ENCODE measurements at places on chromosomes 4 and X.

DNA sequence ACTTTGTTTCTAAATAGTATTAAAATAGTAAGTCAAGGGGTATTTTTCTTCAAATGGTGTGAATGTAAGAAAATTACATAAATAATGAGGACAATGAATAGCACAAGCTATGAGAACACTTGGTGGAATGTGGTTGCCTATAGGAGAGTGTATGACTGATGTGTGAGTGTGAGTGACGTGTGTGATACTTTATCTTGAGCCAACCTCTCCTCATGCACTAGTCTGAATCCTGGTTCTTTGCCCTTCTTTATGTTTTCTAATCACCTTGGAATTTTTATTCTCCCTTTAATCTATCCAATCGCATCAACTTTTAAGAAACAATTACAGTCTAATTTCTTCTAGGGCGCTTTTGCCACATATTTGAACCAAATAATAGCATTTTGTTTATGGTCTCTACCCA, 98.2 kb downstream of the YIPF7 start:
- H3K4me1 ChIP-seq: no peaks in the 10 kb centered on the region
- no peaks in the 10 kb centered on the region for H3K27me3 ChIP-seq
- no peak for DNase-seq
- no peak overlapping the region for H3K27ac ChIP-seq
- no peak overlapping the region for H3K4me3 ChIP-seq
- H3K36me3 ChIP-seq: no peaks in the 10 kb centered on the region

GRCh38 chrX:130716346-130716745, 186.7 kb downstream of the ENOX2 start:
- no peaks in the 10 kb centered on the region for H3K4me1 ChIP-seq
- DNase-seq: no peak
- no peak overlapping the region for H3K27ac ChIP-seq
- H3K36me3 ChIP-seq: no peaks in the 10 kb centered on the region
- no peaks in the 10 kb centered on the region for H3K27me3 ChIP-seq

- no peaks in the 10 kb centered on the region for H3K4me1 ChIP-seq
- no peak overlapping the region for H3K27ac ChIP-seq
- no peak for DNase-seq
Measured at GRCh38 chr4:135670548-135670947, 1469.0 kb upstream of the PABPC4L start.

DNA sequence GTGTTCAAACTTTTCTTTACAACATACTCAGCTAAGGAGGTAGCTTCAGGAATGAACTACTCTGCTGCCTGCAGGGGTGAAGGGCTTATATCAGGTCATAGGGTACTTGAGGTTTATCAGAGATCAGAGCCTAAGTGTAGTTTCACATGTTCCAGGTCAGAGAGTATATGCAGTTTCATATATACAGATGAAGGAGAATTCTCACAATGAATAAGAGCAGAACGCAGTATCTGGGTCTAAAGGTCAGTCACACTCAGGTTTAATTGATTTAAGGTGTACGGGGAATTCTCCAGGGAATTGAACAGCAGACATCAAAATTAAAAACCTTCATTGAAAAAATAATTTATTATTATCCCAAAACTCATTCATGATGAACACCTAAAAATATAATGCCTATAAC, 700.6 kb downstream of the TECRL start:
- no peaks in the 10 kb centered on the region for H3K36me3 ChIP-seq
- no peak for DNase-seq
- no peaks in the 10 kb centered on the region for H3K4me1 ChIP-seq
- H3K27ac ChIP-seq: no peak overlapping the region
- H3K27me3 ChIP-seq: no peaks in the 10 kb centered on the region

DNA sequence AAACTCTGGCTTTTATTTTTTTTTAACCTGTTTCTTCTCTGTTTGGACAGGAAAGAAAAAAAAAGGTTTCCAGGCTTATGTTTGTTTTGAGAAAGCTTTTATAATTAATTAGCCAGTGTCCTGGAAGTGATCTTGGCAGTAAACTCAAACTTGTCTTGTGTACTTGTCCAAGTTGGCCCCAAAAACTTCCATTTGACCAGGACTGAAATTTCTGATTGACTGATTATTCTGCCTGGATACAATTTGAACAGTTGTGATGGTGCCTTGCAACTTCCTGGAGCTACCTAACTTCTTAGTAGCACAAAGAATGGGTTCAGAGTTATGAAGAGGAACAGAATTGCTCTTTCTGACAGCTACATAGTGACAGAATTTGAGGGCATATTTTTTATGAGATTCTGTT, 62.0 kb downstream of the SLC4A4 start:
- no peaks in the 10 kb centered on the region for H3K4me1 ChIP-seq
- no peak overlapping the region for H3K4me3 ChIP-seq
- no peaks in the 10 kb centered on the region for H3K36me3 ChIP-seq
- H3K27ac ChIP-seq: no peak overlapping the region

- DNase-seq: no peak
- H3K4me1 ChIP-seq: no peaks in the 10 kb centered on the region
- H3K27me3 ChIP-seq: no peaks in the 10 kb centered on the region
- no peaks in the 10 kb centered on the region for H3K36me3 ChIP-seq
Measured at GRCh38 chrX:111743316-111743715, 62.3 kb downstream of the ALG13 start.

- no peaks in the 10 kb centered on the region for H3K27me3 ChIP-seq
- peaks cover 9% of the 10 kb centered on the region for H3K4me1 ChIP-seq
- H3K4me3 ChIP-seq: no peak overlapping the region
- H3K36me3 ChIP-seq: no peaks in the 10 kb centered on the region
- peak overlapping the region; percentile 68 for H3K27ac ChIP-seq
Measured at GRCh38 chr4:158314756-158315487, 104.6 kb downstream of the TMEM144 start.

DNA sequence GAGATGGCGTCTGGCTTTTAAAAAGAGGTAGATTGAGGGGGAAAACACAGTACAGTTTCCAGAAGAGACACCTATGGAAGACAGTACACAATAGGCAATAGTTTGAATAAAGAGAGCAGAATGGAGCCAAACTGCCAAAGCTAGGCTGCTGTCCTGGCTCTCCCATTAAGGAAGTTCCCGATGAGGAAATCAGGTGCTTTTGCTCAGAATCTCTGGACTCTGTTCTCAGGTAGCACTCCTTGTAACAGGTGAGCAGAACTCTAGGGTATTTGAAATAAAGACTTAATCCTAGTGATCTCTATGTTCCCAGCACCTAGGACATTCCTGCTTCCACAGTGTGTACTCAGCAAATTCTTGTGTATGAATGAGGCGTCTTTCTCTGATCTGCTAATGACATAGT, 1.6 kb downstream of the EGF start:
- no peak overlapping the region for H3K4me3 ChIP-seq
- no peak overlapping the region for H3K27ac ChIP-seq
- H3K36me3 ChIP-seq: no peaks in the 10 kb centered on the region
- peaks cover 3% of the 10 kb centered on the region for H3K27me3 ChIP-seq

All from endothelial cell of umbilical vein (primary cell).